ENCODE measurements at places on chromosomes 1 and 21.

DNA sequence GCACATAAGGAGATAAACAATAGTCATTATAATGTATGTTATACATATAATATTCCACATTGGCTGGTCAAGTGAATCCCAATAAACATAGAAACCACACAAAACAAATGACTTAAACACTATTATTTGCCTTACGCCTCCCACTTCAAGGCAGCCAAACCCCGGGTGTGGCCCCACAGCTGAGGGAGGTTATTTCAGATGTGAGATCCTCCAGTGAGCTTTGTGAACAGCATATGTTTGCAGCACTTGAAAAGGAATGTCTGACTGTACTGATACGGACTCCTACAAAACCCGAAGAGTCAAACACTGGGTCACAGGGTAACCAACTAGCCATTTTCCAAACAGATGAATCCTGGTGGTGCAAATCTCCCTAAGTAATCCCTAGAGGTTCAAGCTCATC is 27.1 kb upstream of the DISP1 start:
- no peak for DNase-seq

DNA sequence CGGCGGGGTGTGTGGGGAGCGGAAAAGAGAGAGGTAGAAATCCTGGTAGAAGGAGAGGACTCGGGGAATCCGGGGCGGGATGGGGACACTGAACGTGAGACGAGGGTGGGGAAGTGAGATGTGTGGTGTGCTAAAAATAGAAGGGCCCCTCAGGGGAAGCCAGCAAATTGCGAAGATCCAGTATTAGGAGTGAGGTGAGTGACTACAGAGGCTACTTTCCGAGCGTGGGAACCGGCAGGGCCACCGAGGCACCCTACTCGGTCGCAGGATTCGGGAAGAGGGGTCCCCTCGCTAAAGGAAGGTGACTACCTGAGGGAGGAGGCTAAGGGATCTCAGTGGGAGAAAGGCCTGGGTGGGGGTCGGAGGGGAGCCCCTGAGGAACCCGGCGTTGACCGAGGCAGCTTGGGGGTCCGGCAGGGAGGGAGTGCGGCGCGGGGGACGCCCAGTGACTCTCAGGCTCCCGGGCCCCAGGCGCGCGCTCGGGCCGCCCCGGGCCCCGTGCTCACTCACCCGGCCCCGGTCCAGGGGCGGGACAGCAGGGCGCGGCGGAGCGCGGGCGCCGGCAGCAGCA is 318 bp downstream of the ALDH4A1 start:
- no peak for DNase-seq

DNA sequence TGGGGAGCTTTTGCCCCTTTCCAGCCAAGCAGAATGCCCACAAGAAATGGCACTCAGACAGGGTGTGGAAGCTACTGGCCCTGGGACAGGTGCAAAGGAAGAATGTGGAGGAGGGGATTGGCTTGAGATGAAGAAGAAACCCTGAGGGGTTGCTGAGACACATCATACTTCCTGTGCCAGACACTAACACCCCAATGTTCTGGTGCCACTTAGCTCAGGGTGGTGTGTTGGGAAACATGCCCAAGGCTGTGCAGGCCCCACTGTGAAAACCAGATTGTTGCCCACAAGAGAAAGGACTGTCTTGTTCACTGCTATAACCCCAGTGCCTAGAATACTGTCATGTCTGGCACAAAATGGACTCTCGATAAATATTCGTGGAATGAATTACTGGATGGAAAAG is 9.9 kb upstream of the PAQR6 start:
- no peak for DNase-seq

DNA sequence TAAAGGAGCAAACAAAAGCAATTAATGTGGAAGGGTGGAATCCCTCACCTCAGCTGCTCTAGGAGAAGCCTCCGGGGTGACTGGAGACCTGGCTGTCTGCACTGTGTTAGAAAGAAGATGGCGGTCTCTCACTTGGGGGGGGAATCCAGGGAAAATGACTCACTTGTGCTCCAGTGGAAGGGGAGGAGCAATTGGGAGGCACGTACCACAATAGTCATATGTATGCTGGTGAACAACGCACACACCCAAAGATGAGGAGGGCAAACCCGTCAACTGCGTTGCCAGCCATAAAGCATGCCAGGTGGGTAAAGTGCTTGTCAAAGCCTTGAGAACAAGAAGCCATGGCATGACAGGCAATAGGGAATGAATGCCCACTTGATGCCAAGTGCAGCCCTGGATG is 22.1 kb downstream of the PLEKHA6 start:
- DNase-seq, result no peak

DNA sequence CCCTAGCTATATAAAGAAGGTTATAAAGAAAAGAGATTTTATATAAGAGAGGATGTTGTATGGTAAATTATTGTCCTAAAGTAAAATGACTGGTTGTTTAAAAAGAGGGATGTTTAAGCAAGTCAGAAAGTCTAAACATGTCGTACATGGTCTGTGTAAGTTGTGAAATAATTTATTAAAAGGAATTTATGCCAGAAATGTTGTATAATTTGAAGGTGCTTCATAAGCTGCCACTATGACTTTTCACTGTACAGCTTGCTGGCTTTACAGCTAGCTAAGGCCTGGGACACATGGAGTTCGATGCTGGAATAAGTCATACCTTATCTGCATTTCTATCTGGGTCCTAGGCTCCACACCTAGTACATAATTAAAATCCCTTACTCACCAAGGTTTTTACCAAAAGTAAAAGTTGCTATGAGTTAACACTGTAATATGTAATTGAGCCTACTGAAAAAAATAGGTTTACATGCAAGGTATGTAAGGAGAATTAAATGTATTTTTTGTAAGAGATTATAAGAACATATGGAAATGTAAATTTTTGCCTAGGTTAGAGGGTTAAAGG is 59.0 kb upstream of the EDEM3 start:
- DNase-seq, result no peak

GRCh38 chr1:99627615-99628014 is 18.3 kb upstream of the PALMD start:
- no peak for DNase-seq

DNA sequence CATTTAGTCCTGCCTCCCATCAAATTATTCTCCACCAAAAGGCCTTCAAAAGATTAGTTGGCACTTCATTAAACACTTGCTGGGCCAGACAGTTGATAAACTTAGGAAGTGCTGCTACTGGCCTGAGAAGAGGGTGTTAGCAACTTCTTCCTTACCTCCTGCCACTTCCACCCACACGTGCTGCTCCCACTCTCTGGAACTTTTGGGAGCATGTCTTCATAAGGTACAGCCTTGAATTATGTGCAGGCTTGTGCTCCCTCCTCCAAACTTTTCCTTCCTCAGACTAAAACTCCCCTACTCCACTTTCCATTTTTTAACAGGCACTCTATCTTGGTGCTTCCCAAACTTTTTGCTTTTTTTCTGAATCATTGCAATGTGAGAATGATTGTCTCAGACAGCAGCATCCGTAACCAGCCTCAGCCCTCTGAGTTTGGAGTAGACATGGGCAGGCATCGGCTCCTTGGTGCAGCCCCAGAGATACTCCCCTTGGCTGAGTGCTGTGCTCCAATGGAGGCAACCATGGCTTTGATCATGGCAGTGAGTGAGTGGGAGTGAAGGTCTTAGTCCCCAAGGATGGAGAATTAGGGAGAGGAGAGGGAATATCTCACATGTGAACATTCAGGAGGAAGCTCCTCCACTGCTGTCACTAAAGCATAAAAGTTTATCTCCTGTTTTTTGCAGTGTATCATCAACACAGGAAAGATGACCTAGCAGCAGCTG is 8.7 kb upstream of the LELP1 start:
- no peak for DNase-seq

DNA sequence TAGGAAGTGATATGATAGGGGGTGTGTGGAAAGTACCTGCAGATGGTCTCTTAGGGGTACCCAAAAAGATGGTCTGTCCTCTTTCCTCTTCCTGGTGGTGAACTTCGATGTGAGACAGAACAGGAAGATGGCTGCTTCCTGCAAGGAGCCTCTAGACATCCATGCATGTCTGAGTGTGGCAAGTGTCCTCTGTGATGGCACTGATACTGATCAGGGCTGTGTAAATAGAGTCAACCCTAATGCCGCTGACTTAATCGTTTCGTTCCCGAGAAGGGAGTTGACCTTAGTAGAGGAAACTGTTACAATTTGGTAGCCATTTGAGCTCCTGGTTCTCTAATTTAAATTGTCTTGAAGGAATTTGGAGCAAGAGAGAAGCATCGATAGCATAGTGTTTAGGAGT is 168.6 kb downstream of the VPS13D start:
- DNase-seq, result no peak

DNA sequence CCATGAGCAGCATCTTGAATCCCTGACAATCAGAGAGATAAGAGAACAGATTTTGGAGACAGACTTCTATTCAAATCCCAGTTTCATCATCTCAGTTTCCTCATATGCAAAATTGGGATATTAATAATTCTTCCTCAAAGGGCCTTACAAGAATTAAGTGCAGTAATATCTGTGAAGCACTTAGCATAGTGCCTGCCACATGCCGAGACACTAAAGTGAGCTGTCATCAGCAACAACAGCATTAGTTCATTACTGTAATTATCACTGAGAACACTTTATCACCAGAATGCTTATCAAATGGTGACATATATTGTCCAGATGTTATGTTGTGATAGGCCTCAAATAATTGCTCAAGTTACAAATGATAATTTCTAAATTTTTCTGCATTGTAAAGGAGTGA is 922 bp upstream of the FCRLB start:
- no peak for DNase-seq

- no peak for DNase-seq
Measured at GRCh38 chr1:41371630-41372599, 10.7 kb downstream of the FOXO6 start.

DNA sequence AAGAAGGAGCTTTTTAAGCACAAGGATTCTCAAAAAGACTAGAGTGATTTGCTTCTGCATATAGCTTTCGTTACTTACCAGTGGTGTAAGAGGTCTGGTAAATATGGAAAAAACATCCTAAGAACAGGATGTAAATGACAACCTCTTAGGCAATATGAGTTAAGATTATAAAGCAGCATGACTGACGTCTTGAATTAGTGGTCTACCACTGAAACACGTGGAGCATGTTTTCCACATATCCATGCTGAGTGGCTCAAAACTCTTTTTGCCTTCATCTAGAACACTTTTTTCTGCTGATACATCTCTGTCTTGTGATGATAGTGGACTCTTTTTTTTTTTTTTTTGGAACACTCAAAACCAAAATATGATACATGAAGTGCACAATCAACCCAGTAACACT is 44.6 kb downstream of the RCAN1 start:
- DNase-seq, result no peak

All from stimulated activated CD4-positive, alpha-beta T cell treated with anti-CD3 and anti-CD28 coated beads, Interleukin-2, amount 100 ng/mL, for 48 hours (primary cell).